ENCODE measurements at places on chromosomes 7 and 10. TPM values are rescaled to one million over a fixed set of nuclear protein-coding genes. Genes with fewer than 3 reads are reported as not detected.

Gene JCAD
- 1.0 TPM for polyA plus RNA-seq

Gene TUBAL3
- 0.05 TPM for polyA plus RNA-seq

Gene HPSE2
- polyA plus RNA-seq = 3.5 TPM

Gene LIPK
- 1.2 TPM for polyA plus RNA-seq

Gene SPDYE16
- 0.05 TPM for polyA plus RNA-seq

Gene CCDC6
- polyA plus RNA-seq = 25.9 TPM

Gene SHLD2
- 10.6 TPM for polyA plus RNA-seq

Gene PNLIP
- polyA plus RNA-seq = 0.37 TPM

Gene TRPV5
- polyA plus RNA-seq = not detected

Gene SNX8
- polyA plus RNA-seq = 15.6 TPM

Gene TRIM74
- 0.41 TPM for polyA plus RNA-seq

Gene SH2B2
- 1.0 TPM for polyA plus RNA-seq

Gene ABCB4
- polyA plus RNA-seq = 0.45 TPM

Gene CROT
- 20.6 TPM for polyA plus RNA-seq

Gene GATA3
- polyA plus RNA-seq = 0.31 TPM

Gene HILPDA
- polyA plus RNA-seq = 333 TPM

Gene TDRD1
- 0.08 TPM for polyA plus RNA-seq

Gene KCP
- polyA plus RNA-seq = 5.5 TPM

Gene CYP2C8
- polyA plus RNA-seq = 0.02 TPM

Gene TCAF2
- 6.8 TPM for polyA plus RNA-seq

Gene RAPGEF5
- 6.7 TPM for polyA plus RNA-seq

Gene AGR3
- 0.07 TPM for polyA plus RNA-seq

Gene CCDC3
- polyA plus RNA-seq = 3.2 TPM

Gene PHYHIPL
- 0.05 TPM for polyA plus RNA-seq

Gene ZNF853
- polyA plus RNA-seq = 1.2 TPM

Gene ANKRD1
- polyA plus RNA-seq = 0.96 TPM

Gene C10orf67
- 0.08 TPM for polyA plus RNA-seq

Gene DPP6
- 0.60 TPM for polyA plus RNA-seq

Gene PKD1L1
- polyA plus RNA-seq = 0.25 TPM

Gene FGFR2
- 10.8 TPM for polyA plus RNA-seq

Gene MMP21
- 0.04 TPM for polyA plus RNA-seq

Gene GPER1
- 1.1 TPM for polyA plus RNA-seq

Gene KIF11
- 7.1 TPM for polyA plus RNA-seq

Gene OR2A12
- not detected for polyA plus RNA-seq

Gene NUTM2E
- polyA plus RNA-seq = not detected

Gene DLX5
- 2.7 TPM for polyA plus RNA-seq

Gene HECW1
- polyA plus RNA-seq = 0.47 TPM

Gene STOX1
- polyA plus RNA-seq = 0.98 TPM

Gene RBM17
- 51.2 TPM for polyA plus RNA-seq

Gene SGMS1
- 7.9 TPM for polyA plus RNA-seq

Gene EPO
- polyA plus RNA-seq = not detected

Data from esophagus (tissue), 2 donors.